ENCODE measurements at places on chromosomes 2 and 18.

- DNase-seq, result no peak
These were observed 75.9 kb downstream of the PTGR3 start for GRCh38 chr18:75132931-75133525.

GRCh38 chr2:102667072-102667471 lies 47.7 kb downstream of the SLC9A2 start:
- DNase-seq, result no peak

DNA sequence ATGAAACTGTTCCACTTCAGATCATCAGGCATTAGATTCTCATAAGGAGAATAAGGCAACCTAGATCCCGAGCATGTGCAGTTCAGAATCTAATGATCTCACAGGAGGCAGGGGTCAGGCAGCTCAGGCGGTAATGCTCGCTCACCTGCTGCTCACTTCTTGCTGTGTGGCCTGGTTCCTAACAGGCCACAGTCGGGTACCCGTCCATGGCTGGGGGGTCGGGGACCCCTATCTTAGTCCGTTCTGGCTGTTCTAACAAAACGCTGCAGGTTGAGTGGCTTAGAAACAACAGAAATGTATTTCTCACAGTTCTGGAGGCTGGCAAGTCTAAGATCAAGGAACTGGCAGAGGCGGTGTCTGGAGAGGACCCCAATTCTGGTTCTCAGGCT lies 79.2 kb downstream of the ASB1 start:
- no peak for DNase-seq

- DNase-seq, result no peak
These were observed 31.0 kb downstream of the CCDC68 start for GRCh38 chr18:54928236-54928635.

GRCh38 chr2:232023426-232023825 lies 61.9 kb downstream of the DIS3L2 start:
- DNase-seq, result no peak

DNA sequence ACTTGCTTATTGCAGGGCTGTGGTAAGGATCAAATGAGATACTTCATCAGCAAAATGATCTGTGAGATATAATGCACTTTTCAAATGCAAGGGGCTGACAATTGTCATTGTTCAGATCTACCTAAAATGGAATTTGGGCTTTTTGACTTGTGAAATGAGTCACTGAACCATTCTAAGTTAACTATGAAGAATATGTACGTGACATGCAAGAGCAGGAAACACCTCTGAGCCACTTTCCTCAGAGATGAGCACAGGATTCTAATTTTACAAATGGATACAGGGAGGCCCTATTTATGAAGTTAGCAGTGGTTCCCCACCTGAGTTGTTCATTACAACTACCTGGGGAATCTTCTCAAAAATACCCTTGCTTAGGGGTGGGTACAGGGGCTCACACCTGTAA lies 26.7 kb downstream of the CTLA4 start:
- DNase-seq, result no peak

- DNase-seq, result no peak
These were observed 145.0 kb upstream of the SPATS2L start for GRCh38 chr2:200161458-200161857.

DNA sequence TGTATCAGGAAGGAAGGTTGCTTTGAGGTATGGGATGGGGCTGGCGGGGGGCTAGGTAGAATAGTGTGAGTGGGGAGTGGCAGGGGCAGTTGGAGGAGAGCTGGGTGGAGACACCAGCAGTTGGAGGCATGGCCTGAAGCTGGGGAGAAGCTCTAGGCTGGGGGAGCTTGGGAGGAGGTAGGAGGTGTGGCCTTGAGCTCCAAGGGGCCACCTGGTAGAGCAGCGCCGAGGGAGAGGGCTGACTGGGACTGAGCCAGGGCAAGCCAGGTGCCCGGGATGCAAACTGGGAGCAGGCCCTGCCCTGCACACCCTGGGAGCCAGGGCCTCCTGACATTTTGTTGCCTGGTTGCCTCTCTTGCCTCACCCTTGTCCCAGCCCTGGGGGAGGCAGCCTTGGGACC lies 33.1 kb upstream of the PDIA6 start:
- DNase-seq, result no peak

DNA sequence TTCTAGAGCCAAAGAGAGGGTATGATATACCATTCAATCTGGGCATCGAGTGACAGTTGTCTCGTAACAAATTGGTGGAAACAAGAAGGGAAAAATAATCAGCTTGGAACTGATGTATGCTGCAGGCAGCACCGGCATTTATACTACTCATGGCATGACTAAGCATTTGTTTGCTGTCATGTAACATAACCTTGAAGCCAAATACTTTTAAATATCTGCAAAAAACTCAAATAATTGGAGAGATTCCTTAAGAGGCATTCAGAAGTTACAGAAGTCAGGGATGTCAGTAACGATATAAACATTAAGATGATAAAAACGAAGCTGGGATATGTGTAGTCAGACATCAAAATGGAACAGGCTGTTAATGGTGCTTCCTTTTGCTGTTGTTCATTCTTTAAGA lies 157.3 kb upstream of the MMADHC start:
- no peak for DNase-seq

Data from iPS DF 19.7 (cell line).